ENCODE measurements at places on chromosomes 13 and 19. TPM values are rescaled to one million over a fixed set of nuclear protein-coding genes. Genes with fewer than 3 reads are reported as not detected.

GRCh38 chr19:11576227-11576626 lies 1.2 kb downstream of the ACP5 start:
- no peak for DNase-seq

DNA sequence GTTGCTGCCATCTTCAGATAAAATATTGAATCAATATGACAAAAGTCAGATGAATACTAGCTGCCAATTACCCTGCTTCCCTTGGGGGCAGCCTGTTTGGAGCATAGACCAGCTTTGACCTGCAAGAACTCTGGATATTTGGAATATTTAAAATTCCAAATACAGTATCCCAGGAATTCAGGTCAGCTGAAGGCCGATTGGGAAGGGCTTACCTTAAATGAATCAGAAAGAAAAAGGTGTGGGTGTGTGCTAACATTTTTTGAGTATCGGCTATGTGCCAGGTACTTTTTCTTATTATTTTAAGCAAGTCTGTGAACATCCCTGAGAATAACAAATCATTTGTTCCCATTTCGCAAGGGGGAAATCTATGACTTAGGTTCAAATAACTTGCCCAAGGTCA lies 1.8 kb upstream of the RUBCNL start:
- no peak for DNase-seq

GRCh38 chr19:30648866-30649862 lies 277.0 kb downstream of the ZNF536 start:
- DNase-seq, result no peak

DNA sequence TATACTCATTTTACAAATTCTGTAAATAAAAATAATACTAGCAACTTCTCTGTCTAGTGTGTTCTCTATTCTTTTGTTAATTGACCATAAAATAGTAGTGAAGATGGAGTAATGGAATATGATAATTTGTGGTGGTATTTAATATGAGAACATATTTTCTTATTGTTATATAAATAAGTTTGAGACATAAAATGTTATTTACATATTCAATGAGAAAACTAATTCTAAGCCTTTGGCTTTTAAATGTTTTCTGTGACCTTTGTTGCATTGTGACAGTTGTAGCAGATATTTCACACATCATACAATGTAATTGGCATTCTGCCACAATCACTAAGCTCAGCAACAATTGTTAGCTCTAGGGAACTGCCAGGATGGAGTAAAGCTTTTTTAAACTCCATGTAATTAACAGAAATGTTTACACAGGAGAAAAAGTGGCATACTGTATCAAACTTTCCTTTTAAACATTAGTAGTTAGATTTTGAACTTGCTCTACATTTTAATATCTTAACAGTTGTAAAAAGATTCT lies 562.1 kb upstream of the PCDH9 start:
- no peak for DNase-seq

The KLK2 gene
- total RNA-seq, result not detected
